GM23248 (cell line): ENCODE measurements at places on chromosomes 7 and 10.

DNA sequence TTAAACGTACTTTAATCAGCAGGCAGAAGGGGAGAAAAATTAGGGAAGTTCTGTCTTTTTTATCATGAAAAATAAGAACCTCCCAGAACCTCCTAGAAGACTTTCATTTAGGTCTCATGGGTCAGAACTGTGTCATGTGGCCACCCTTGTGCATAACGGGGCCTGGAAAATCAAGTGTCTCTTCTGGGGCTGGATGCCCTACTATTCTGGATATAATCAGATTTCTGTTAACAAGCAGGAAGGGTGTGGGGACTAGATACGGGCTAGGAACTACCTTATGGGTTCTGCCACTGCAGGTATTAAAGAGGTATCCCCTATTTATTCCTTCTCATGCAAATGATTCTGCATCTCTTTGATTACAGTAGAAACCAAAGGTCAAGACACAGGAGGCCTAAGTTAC is 14.1 kb downstream of the LANCL2 start:
- no peak for DNase-seq

GRCh38 chr10:97572214-97572989 is at the start of gene ANKRD2:
TSS of gene ANKRD2 (plus strand) at chr10:97572779. CDS start at chr10:97572789, 10 bp downstream.
- peak; percentile 86 for DNase-seq

GRCh38 chr10:8136736-8137135 is 82.2 kb downstream of the GATA3 start:
- no peak for DNase-seq

GRCh38 chr7:92705831-92706230 is 115.6 kb upstream of the FAM133B start:
- DNase-seq, result no peak

DNA sequence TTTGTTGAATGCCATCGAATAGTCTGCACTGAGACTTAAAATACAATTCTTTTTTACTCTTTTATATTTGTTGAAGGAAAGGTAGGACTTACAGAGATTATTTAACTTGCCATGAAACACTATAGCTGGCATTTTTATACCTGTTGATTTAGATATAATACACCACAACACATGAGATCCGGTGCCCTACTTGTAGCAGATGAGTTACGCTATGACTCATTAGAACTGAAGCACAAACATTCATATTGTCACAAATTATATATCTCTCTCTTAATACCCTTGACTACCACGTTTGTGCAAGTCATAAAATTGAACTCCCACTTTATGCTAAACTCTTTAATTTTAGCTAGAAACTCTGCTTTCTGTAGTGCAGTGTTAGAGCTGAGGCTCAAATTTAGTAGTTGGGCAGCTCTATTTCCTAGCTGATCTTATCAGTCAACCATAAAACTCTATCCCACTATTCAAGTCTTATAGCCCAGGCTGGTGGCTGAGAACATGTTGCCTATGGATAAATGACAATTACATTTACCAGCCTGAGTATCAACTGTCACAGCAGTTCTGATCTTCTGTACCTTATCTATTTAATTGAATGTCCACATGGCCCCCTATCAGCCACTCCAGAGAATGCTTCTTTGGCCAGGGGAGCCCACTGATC is 137.4 kb upstream of the SEMA3D start:
- no peak for DNase-seq

- no peak for DNase-seq
These were observed 61.6 kb upstream of the CAMK1D start for GRCh38 chr10:12287772-12288171.

GRCh38 chr7:70042533-70042932 is 444.3 kb downstream of the AUTS2 start:
- DNase-seq, result peak; percentile 59
